ENCODE measurements at places on chromosomes 2 and 18.
A peak's percentile ranks its signal among the peaks of the same experiment; 100 is the strongest.

- DNase-seq, result no peak
Observed at GRCh38 chr2:20281876-20282275, 56.9 kb upstream of the SDC1 start.

DNA sequence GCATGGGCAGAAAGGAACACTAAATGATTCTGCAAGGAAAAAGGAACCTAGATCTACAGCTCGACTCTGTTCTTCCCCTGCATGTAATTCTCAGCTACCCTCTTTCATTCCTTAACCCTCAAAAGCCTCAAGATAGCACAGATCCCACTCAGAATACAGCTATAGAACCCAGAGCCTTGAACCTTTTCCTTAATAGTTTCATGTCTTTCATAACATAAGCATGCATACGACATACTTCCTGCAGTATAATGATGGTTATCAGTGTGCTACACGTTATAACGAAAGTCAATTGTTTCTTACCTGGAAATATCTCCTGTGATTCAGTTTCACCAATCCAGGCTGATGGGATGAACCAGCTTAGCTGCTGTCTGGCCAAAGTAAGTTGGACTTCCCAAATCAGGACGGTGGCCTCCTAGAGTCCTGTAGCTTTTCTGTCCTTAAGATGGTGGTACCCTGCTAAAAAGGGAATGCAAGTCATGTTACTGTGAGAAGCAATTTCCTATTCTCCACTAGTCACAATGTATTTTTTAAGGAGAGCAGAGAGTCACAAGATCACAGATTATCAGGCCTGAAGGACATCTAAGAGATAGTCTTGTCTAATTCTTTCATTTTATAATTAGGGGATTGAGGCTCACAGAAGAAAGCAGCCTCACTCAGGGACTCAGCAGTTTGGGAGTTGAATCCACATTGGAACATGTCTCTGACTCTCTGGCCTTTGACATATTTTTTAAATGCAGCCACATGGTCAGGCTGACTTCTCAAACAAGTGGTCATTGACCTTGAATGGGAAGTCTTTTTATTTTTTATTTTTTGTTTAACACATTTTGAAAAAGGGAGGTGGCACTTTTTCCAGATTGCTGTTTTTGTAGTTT lies 41.8 kb downstream of the CYRIA start:
- no peak for DNase-seq

- no peak for DNase-seq
Observed at GRCh38 chr2:156019341-156019740, 313.2 kb downstream of the NR4A2 start.

DNA sequence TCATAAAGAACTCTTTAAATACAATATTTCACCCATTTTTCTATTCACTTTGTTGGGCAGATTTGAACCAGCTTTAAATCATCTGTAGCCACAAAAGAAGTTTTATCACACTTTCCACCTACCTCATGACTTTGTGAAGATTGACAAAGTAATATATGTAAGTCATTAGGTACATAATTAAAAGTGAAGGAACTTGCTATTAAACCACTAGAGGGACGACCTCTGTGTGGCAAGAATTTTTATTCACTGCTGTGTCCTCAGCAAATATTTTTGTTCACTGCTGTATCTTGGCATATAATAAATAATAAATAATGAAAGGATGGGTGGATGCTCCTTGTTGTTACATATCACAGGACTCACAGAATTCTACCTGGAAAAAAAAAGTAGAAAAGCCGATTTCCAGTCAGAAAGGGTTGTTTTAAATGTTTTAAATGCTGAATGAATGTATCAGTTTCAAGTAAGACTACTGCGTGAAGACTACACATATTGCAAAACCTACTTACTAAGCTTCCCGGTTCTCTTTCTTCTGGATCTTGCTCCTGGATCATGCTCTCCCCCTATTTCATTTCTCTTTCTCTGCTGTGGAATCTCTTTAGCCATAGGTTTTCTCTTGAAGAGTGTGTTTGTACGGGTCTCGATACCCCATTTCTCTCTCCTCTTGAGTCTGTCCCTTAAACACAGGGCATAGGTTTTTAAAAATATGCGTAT lies 44.8 kb downstream of the KCMF1 start:
- no peak for DNase-seq

GRCh38 chr18:7038330-7038851 lies 79.2 kb downstream of the LAMA1 start:
- no peak for DNase-seq

DNA sequence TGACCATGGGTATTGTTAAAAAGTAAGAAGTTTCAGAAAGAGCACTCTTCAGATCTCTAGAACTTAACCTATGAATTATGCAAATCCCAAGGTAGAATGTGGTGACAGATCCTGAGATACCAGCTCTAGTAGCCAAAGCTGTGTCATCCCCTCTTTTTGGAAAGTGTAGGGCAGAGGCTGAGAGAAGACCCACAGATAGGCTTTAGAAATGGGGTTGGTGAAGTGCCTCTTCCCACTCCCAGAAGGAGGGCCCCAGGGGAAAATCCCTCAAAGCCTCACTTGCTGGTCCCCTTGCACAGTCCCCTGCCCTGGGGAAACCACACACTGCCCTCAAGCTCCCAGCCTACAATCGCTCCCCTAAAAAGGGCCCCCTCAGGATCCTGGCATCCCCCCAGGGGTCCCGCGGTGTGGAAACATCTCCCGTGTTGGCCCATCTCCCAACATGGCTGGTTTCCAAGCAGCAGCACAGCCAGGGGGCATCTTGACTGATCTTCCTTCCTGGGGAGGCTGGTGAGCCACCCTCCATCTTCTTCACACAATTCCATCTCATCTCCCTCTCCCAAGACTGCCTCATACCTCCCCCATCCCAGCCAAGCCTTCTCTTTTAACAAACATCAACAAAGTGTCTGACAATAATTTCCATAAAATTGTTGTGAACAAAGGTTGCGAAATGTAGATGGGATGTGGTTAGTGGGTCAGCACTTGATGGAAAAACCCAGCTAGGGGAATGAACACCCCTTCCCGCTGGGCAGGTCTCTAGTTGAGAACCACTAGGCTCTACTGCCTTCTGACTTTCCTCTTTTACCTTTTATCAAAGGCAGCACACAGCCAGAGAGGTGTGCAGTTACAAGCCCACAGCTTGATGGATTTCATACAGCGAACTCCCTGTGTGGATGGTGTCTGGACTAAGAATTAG lies 25.1 kb downstream of the MAL start:
- no peak for DNase-seq

DNA sequence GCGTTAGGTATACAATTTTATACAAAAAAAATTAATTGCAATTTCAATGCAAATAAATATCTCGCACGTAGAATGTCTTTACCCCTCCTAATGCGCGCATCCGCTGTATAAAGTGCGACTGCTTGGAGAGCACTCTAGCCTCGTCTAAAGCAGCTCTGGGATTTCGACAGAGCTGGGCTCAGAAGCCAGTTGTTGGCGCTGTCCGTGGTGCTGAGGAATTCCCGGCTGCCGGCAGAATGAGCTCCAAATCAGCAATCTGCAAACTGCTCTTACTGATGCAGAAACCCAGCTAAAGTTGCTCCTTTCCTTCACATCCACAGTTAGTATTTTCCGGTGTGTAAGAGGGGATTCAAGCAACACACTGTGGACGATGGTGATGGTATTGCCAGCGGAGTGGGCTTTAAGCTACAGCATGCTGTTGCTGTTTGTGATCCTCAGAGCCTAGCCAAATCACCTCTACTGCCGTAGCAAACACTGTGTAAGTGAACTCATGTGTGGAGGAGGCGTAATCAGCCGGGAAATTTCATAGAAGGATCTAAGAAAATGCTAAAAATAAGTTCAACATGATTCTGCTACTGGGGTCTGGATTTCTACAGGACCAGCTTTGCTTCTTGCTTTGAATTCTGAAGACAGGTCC lies at the start of gene VWC2L:
Gene VWC2L (plus strand): TSS at position 137 of the 637 bp plus-strand sequence. CDS start 3,140 bp downstream, outside the sequence.
- DNase-seq, result no peak

DNA sequence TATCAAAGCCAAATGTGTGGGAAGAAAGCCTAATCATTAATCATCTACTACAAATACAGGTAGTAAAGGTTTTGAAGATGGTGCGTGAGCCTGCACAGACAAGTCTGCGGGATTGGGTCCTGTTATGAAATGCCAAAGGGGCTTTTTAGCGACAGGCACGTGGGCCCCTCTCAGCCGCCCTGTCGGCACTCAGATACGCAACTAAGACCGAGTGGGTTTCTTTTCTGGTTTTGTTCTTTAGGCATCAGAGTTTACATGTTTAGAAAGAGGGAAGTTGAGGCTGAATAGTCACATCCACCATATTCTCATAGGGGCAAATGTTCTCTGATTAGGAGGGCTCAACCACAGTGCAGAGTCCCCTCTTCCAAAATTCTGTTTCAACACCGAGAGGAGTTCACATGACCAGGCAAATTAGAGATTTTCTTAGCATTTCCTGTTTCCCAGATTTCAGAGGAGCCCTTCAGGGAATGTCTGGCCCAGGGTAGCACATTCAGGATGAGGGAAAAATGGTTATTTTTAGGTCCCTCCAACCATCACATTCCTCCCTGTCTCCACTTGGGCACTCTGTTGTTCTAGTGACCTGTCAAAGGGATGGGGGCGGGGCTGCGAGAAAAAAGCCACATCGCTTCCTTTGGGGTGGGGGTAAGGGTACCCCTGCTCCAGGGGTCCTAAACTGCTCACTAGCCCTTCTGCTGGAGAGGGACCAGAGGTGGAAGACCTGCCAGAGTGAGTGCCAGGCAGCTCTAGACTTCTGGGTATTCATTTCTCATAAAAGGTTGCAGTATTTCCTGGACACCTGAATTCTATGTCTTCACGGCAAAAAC lies 159.2 kb downstream of the BCL2 start:
- no peak for DNase-seq

DNA sequence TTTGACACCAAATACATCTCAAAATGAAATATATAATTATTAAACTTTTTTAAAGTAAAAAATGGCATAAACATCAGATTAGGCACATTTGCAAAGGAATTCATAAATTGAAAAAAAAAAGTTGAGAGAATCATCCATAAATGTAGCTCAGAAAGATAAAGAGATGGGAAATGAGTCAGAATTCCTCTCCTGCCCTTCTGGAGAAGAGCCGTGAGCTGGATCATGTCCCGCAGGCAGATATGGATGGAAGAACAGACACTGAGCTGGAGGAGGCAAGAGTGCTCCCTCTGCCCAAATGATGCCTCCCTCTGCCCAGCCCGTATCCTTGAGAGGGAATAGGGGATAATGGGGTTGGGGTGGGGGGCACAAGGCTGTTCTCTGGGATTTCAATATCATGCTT lies 190.9 kb downstream of the TFCP2L1 start:
- no peak for DNase-seq

- no peak for DNase-seq
Observed at GRCh38 chr2:141927536-141927935, 203.3 kb downstream of the LRP1B start.

DNA sequence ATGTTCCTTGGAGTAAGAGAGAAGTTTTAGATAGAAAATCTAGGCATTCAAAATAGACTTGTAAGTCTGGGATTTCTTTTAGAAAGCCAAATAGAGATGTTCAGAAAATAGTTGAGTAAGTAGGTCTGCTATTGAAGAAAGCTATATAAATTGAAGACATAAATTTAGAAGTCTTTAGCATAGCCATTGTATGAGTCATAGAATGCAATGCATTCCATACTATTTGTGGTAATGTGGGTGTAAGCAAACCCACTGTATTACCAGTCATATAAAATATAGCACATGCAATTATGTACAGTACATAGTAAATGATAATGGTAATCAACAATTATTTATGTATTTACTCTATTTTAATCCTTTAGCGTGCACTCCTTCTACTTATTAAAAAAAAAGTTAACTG lies 14.1 kb downstream of the MC4R start:
- DNase-seq, result no peak

DNA sequence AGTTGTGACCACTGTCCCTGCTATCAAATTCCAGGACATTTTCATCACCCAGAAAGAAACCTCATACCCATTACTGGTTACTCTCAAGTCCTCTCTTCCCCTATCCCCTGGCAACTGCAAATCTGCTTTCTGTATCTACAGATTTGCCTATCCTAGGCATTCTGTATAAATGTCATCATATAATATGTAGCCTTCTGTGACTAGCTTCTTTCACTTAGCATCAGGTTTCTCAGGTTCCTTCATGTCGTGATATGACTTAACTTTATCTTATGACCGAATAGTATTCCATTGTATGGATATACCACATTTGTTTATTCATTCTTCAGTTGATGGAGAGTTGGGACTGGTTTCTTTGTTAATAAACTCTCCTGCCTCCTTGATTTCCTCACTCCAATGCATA lies 60.5 kb downstream of the PMAIP1 start:
- DNase-seq, result no peak

- no peak for DNase-seq
Observed at GRCh38 chr2:127763776-127764175, 47.2 kb downstream of the WDR33 start.

GRCh38 chr2:182248362-182248761 lies 178.5 kb downstream of the PDE1A start:
- no peak for DNase-seq

DNA sequence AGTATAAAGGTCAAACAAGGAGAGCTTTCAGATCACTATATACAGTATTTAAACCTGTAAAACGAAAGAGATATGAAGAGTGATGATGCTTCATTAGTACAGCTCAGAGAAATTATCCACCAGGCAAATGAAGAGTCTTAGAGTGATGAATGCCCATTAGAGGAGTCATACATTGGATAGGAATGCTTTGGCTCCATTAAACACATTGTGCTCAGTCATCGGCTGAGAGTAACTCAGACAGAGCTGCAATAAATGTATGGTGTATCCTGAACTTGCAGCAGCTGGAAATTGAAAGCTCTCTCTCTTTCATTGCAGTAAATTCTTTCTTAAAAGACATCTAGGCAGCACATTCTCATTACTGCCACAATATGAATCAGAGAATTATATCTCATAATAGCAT lies 340.8 kb upstream of the SPHKAP start:
- DNase-seq, result no peak

GRCh38 chr2:236643480-236643879 lies 73.9 kb downstream of the ACKR3 start:
- DNase-seq, result no peak

GRCh38 chr2:84906900-84907714 lies 1.7 kb downstream of the TMSB10 start:
- DNase-seq, result peak; percentile 31

GRCh38 chr18:2442726-2443275 lies 128.5 kb downstream of the METTL4 start:
- no peak for DNase-seq

GRCh38 chr2:129274038-129274415 lies 705.4 kb upstream of the RAB6C start:
- DNase-seq, result no peak

GRCh38 chr2:9844576-9844975 lies 1.3 kb downstream of the TAF1B start:
- no peak for DNase-seq

GRCh38 chr2:133213651-133214050 lies 354.6 kb downstream of the NCKAP5 start:
- no peak for DNase-seq

GRCh38 chr2:239674981-239675825 lies 274.4 kb upstream of the HDAC4 start:
- no peak for DNase-seq

GRCh38 chr2:160267022-160267421 lies 67.0 kb upstream of the ITGB6 start:
- no peak for DNase-seq

GRCh38 chr2:158297120-158297519 lies 159.4 kb downstream of the CCDC148 start:
- no peak for DNase-seq

All from effector CD8-positive, alpha-beta T cell (primary cell).